ENCODE measurements at places on chromosomes 6 and 20. TPM values are rescaled to one million over a fixed set of nuclear protein-coding genes. Genes with fewer than 3 reads are reported as not detected.

The FAM135A gene
- 11.1 TPM for total RNA-seq

The TMEM217 gene
- total RNA-seq: 2.4 TPM

The ANKRD66 gene
- 0.05 TPM for total RNA-seq

The SRSF12 gene
- total RNA-seq: 0.71 TPM

The TGM2 gene
- 9.3 TPM for total RNA-seq

The IP6K3 gene
- 0.28 TPM for total RNA-seq

The PKIB gene
- total RNA-seq: 8.0 TPM

The LY6G5B gene
- total RNA-seq: 2.3 TPM

The TENT5A gene
- total RNA-seq: 4.2 TPM

The OXT gene
- total RNA-seq: 0.42 TPM

The OSER1 gene
- total RNA-seq: 28.4 TPM

DNA sequence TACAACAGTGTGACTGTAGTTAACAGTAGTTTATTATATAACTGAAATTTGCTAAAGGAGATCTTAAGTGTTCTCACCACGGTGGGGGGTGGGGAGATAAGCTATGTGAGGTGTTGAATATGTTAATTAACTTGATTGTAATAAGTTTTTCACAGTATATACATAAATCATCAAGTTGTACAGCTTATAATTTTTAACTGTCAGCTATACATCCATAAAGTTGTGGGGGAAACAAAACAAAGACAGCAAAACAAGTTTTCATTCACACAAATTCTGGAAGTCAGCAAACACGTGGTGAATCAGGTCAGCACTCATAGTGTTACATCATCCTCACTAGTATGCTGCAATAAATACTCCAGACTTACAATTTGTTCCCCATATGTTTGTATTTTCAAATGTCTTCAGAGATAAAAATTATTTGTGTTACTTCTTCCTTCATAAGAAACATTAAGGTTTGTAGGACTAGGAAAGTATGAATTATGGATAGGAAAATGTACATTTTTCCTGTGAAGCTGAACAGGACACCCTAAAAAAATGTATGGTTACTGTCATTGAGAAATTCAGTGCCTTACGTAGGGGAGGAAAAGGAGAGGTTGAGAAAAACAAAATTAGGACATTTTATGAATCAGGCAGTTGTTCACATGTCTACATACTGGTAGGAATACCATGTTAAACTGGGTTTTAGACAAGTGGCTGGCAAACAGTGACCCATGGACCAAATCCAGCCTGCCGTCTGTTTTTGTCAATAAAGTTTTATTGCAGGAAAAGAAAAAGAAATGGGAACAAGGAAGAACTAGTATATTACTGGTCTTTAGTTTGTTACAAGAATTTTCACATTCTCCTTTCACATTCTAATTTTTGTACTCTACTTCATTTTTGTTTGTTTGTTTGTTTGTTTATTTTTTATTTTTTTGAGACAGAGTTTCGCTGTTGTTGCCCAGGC, 6.0 kb downstream of the SUMO4 start:
- H3K36me3 ChIP-seq: peaks cover 17% of the 10 kb centered on the region
- H3K27me3 ChIP-seq: no peaks in the 10 kb centered on the region
- H3K27ac ChIP-seq: no peak overlapping the region
- no peak for DNase-seq
- no peak overlapping the region for H3K4me3 ChIP-seq
- no peaks in the 10 kb centered on the region for H3K4me1 ChIP-seq

GRCh38 chr6:138526822-138527235, 27.5 kb upstream of the NHSL1 start:
- DNase-seq: no peak
- H3K4me3 ChIP-seq: no peak overlapping the region
- H3K27ac ChIP-seq: no peak overlapping the region

GRCh38 chr6:63049216-63049615, 162.1 kb upstream of the FKBP1C start:
- DNase-seq: no peak
- H3K27ac ChIP-seq: no peak overlapping the region
- H3K27me3 ChIP-seq: no peaks in the 10 kb centered on the region

- H3K4me3 ChIP-seq: no peak overlapping the region
- H3K36me3 ChIP-seq: no peaks in the 10 kb centered on the region
- no peak for DNase-seq
- H3K27me3 ChIP-seq: no peaks in the 10 kb centered on the region
These were observed 560.0 kb downstream of the C6orf118 start for GRCh38 chr6:164749221-164750064.

- H3K27me3 ChIP-seq: no peaks in the 10 kb centered on the region
- no peak for DNase-seq
- H3K27ac ChIP-seq: no peak overlapping the region
- no peak overlapping the region for H3K4me3 ChIP-seq
- peaks cover 2% of the 10 kb centered on the region for H3K4me1 ChIP-seq
These were observed 27.8 kb upstream of the RNF144B start for GRCh38 chr6:18359237-18359885.

DNA sequence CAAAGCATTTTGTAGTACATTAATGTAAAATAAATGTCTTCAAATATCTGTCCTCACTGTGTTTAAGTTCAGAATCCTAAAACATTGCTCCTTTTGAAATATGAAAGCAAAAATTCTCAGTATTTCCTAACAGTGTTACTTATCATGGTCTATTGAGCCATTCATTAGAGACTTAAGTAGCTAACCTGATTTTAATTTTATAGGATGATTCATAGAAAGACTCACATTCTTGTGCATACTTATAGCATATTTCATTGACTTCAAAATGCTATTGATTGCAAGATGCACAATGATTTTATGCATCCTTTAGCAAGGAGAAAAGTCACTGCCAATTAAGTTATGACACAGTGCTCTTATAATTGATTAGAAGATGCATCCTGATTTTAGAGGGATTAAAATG, 85.7 kb downstream of the HIVEP1 start:
- H3K27me3 ChIP-seq: no peaks in the 10 kb centered on the region
- no peak overlapping the region for H3K4me3 ChIP-seq
- H3K4me1 ChIP-seq: no peaks in the 10 kb centered on the region
- DNase-seq: no peak
- H3K36me3 ChIP-seq: no peaks in the 10 kb centered on the region
- no peak overlapping the region for H3K27ac ChIP-seq

DNA sequence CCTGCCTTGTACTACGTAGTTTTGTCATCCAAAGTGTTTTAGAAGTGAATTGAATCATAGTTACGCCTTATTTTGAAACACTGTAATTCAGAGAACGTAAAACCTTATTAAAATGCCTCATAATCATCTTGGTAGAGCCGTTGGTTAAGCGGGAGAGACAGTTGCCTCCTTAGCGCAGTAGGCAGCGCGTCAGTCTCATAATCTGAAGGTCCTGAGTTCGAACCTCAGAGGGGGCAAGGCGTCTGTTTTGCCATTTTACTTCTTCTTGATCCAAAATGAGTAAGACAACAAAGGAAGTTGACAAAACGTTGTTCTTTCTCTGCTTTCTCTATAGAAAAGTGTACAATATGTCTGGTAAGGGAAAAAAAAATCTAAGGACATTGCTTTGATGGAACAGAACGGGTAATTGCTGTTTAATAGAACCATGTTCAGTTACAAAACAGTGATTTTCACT, 20.7 kb upstream of the TRIM27 start:
- no peaks in the 10 kb centered on the region for H3K36me3 ChIP-seq
- peaks cover 35% of the 10 kb centered on the region for H3K4me1 ChIP-seq
- peak; percentile 67 for DNase-seq
- H3K27me3 ChIP-seq: peaks cover 46% of the 10 kb centered on the region

GRCh38 chr6:4220558-4220957, 85.2 kb upstream of the ECI2 start:
- no peak overlapping the region for H3K27ac ChIP-seq
- no peak overlapping the region for H3K4me3 ChIP-seq
- no peaks in the 10 kb centered on the region for H3K36me3 ChIP-seq

- DNase-seq: no peak
- H3K4me1 ChIP-seq: peaks cover 1% of the 10 kb centered on the region
- H3K36me3 ChIP-seq: peaks cover 14% of the 10 kb centered on the region
- no peak overlapping the region for H3K27ac ChIP-seq
- H3K4me3 ChIP-seq: no peak overlapping the region
- H3K27me3 ChIP-seq: peaks cover 4% of the 10 kb centered on the region
These were observed 4.5 kb downstream of the FAM217B start for GRCh38 chr20:59944726-59945125.

- no peak overlapping the region for H3K4me3 ChIP-seq
- no peaks in the 10 kb centered on the region for H3K36me3 ChIP-seq
- H3K27ac ChIP-seq: no peak overlapping the region
- peaks cover 3% of the 10 kb centered on the region for H3K4me1 ChIP-seq
These were observed 150.7 kb downstream of the TBC1D7 start for GRCh38 chr6:13177664-13178063.

- no peak for DNase-seq
- no peaks in the 10 kb centered on the region for H3K4me1 ChIP-seq
- H3K36me3 ChIP-seq: peaks cover 41% of the 10 kb centered on the region
- no peak overlapping the region for H3K27ac ChIP-seq
- H3K4me3 ChIP-seq: no peak overlapping the region
These were observed 18.4 kb upstream of the MRPS10 start for GRCh38 chr6:42236030-42236429.

DNA sequence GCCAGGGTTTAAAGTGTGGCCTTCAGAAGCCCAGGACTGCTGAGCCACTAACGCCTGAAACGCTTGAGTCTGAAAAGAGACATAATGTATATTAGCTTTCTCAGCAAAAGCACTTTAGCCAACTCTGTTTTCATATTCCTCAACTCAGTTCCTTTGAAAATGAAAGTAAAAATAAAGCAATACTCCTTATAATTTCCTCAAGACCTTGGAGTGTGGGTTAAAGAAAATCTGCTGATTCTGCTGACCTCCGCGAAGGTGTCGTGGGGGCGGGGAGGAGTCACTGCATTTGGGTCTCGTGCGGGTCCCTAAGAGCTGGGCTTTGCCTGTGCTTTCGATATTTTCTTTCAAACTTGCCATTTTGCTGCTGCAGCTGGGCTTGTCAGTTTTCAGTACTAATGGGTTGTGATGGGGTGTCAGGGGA, 142.2 kb upstream of the ARID1B start:
- no peaks in the 10 kb centered on the region for H3K4me1 ChIP-seq
- no peaks in the 10 kb centered on the region for H3K36me3 ChIP-seq
- no peak for DNase-seq
- H3K27me3 ChIP-seq: no peaks in the 10 kb centered on the region

- H3K4me3 ChIP-seq: no peak overlapping the region
- no peaks in the 10 kb centered on the region for H3K36me3 ChIP-seq
- H3K27ac ChIP-seq: no peak overlapping the region
- H3K4me1 ChIP-seq: no peaks in the 10 kb centered on the region
- H3K27me3 ChIP-seq: no peaks in the 10 kb centered on the region
These were observed 13.2 kb downstream of the FILIP1 start for GRCh38 chr6:75480425-75480824.

DNA sequence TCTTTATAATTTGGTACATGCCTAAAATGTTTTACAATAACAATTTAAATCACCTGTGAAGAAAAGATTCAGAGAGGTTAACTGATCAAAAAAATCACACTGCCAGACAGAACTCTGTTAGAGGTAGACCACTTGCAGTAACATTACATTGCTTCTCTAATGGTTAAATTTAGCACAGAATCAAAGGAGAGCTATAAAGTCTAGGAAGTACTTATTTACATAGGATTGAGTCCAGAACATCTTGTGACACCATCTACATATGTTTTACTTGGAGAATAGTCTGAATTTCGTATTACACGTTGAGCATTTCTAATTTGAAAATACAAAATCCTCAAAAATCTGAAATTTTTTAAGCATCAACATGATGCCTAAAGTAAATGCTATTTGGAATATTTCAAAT, 17.2 kb upstream of the TBC1D20 start:
- DNase-seq: no peak
- H3K36me3 ChIP-seq: peaks cover 47% of the 10 kb centered on the region
- no peak overlapping the region for H3K27ac ChIP-seq
- no peaks in the 10 kb centered on the region for H3K27me3 ChIP-seq
- H3K4me1 ChIP-seq: peaks cover 2% of the 10 kb centered on the region
- no peak overlapping the region for H3K4me3 ChIP-seq

GRCh38 chr6:34106900-34107299, 39.0 kb downstream of the GRM4 start:
- DNase-seq: no peak
- no peaks in the 10 kb centered on the region for H3K4me1 ChIP-seq
- H3K27ac ChIP-seq: no peak overlapping the region
- H3K4me3 ChIP-seq: no peak overlapping the region

DNA sequence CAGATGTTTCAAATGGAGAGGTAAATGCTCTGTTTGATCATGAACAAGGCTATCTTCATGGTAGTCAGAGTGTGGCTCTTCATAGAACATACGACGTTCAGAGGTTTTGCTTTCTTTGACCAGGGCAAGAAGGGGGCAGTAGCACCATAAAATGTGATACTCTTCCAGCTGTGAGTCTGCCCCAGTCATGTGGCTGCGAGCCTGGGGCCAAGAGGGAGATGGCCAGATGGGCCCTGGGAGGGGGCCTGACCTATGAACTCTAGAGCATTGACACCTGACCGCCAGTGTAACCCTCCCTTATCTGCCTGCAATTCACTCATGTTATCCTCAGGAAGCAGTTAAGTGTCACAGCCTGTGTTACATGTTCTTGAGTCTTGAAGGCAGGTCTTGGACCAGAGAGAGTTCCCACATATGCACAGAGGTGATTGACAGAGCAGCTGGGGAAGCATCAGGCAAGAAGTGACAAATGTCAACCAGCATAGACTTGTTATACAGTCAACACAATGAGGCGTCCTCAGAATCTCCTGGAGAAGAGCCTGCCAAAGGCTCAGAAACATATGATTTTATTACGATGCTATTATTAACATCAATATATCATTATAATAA, 55.0 kb downstream of the SCML4 start:
- no peaks in the 10 kb centered on the region for H3K36me3 ChIP-seq
- no peak for DNase-seq
- no peak overlapping the region for H3K27ac ChIP-seq
- H3K4me3 ChIP-seq: no peak overlapping the region

- H3K27ac ChIP-seq: no peak overlapping the region
- H3K36me3 ChIP-seq: no peaks in the 10 kb centered on the region
- H3K4me3 ChIP-seq: no peak overlapping the region
- DNase-seq: no peak
These were observed 30.7 kb downstream of the PAK5 start for GRCh38 chr20:9808166-9808565.

DNA sequence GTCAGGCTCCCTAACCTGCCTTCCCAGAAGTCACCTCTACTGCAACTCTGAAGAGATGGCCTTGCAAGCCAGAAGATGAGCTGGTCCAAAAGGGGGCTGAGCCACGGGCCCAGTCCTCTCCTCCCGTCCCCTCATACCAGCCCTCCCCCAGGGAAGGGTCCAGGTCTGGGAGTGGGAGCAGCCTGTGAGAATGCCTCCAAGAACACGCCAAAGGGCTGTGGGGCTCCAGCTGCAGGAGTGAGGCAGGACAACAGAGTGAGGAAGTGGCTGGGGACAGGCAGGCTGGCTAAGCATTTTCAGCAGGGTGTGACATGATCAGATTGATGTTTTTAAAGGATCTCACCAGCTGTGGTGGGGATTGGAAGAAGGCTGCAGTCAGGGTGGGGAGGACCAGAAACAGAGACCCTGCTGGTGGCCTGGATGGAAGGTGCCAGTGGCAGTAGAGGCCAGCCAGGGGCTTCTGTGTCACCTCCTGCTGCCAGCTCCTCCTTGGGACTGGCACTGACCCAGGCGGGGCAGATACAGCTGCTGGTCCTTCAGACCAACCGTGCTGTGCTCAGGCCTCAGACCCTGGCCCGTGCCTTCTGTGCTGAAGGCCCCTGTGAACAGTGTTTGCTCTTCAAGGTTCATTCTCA, 257.6 kb downstream of the NRN1 start:
- H3K36me3 ChIP-seq: no peaks in the 10 kb centered on the region
- peaks cover 15% of the 10 kb centered on the region for H3K4me1 ChIP-seq
- H3K27ac ChIP-seq: no peak overlapping the region
- H3K27me3 ChIP-seq: no peaks in the 10 kb centered on the region

- H3K27ac ChIP-seq: no peak overlapping the region
- no peaks in the 10 kb centered on the region for H3K4me1 ChIP-seq
- H3K36me3 ChIP-seq: no peaks in the 10 kb centered on the region
These were observed 88.4 kb downstream of the ID4 start for GRCh38 chr6:19925533-19925932.

Data from thymus (tissue), 14 donors.